SK-N-SH treated with all-trans-retinoic acid at 6 μM for 48 hours (cell line): ENCODE measurements at places on chromosomes 2 and 18.

DNA sequence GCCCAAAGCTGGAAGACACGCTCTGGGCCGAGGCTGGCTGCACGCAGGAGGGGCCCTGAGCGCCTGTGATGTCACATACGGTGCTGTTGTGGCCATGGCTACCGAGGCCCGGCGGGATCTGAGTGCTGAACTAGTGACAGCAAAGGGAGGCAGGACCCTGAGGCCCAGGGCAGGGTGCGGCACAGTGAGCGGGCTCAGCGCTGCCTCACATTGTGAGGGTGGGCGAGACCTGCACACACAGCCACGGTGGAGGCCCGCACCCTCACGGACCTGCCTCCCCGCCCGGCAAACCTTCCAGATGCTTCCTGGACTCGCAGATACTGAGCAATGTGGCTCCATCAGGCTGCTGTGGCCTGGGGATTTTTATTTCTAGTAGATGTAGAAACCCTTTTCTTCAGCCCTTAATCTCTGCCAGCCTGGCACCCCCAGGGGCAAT, 133.8 kb upstream of the CTDP1 start:
- ATAC-seq, result no peak

- ATAC-seq, result no peak
These were observed 23.7 kb upstream of the SCYGR1 start for GRCh38 chr2:227411320-227411989.

- no peak for ATAC-seq
These were observed 40.0 kb upstream of the GLS start for GRCh38 chr2:190840569-190841172.

- ATAC-seq, result peak; percentile 96
These were observed 66.9 kb downstream of the ATAD2B start for GRCh38 chr2:23859983-23860382.

DNA sequence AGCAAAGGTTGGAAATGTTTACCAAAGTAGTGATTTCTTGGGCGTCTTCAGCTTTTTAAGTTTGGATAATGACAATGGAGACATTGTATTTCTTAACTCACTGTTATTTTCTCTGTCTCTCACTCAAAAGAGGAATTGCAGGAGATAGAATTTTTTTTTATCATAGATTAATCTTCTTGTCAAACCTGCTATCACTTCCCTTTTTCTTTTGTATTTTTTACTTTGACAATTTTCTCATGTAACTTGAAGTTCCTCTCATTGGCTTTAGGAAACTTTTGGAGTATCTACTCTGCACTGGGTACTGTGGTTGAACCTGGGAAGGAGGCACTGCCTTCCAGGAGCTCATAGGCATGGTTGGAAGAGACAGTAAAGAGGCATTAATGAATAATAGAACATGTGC, 489.1 kb downstream of the CNTNAP5 start:
- no peak for ATAC-seq

- ATAC-seq, result no peak
These were observed 5.4 kb downstream of the FBXO15 start for GRCh38 chr18:74142252-74142651.

- no peak for ATAC-seq
These were observed 166.3 kb upstream of the SERTAD2 start for GRCh38 chr2:64819774-64820688.

GRCh38 chr2:241068942-241069810, 32.9 kb downstream of the MTERF4 start:
- ATAC-seq, result no peak

GRCh38 chr2:137942833-137943677, 21.2 kb upstream of the HNMT start:
- ATAC-seq, result no peak

GRCh38 chr18:22848615-22849014, 84.5 kb upstream of the RBBP8 start:
- no peak for ATAC-seq

- ATAC-seq, result no peak
These were observed 144.4 kb downstream of the MREG start for GRCh38 chr2:215868846-215869543.

DNA sequence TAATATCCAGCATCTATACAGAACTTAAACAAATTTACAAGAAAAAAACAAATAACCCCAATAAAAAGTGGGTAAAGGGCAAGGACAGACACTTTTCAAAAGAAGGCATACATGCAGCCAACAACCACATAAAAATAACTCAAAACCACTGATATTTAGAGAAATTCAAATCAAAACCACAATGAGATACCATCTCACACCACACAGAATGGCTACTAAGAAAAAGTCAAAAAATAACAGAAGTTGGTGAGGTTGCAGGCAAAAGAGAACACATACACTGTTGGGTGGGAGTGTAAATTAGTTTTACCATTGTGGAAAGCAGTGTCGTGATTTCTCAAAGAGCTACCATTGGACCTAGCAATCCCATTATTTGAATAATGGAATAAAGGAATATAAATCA, 1973.9 kb upstream of the LRRTM1 start:
- ATAC-seq, result no peak

- peak; percentile 64 for ATAC-seq
These were observed at the start of gene LPIN1 for GRCh38 chr2:11746376-11746806. Gene LPIN1 (plus strand): TSS chr2:11746632. CDS start chr2:11765542, 18,910 bp downstream.

GRCh38 chr2:235533616-235534385, 40.0 kb downstream of the AGAP1 start:
- ATAC-seq, result no peak

DNA sequence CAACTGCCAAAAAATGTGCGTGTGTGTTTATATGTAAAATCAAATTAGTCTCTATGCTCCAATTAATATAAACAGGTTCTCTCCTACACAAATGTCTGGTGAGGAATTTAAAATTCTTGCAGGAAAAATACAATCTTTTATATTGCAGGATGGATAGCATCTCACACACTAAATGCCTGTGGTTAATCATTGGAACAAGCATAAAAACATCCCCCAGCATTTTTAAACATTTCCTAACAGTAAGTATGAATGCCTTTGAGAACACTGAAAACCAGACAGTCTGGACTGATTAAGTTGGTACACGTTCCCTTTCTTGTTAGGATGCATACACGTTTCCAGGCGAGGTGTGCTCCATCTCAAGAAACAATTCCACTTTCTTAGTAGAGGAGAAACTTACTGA, 29.9 kb upstream of the PDE1A start:
- ATAC-seq, result peak; percentile 54; the same call in 2 of the 3 replicates

DNA sequence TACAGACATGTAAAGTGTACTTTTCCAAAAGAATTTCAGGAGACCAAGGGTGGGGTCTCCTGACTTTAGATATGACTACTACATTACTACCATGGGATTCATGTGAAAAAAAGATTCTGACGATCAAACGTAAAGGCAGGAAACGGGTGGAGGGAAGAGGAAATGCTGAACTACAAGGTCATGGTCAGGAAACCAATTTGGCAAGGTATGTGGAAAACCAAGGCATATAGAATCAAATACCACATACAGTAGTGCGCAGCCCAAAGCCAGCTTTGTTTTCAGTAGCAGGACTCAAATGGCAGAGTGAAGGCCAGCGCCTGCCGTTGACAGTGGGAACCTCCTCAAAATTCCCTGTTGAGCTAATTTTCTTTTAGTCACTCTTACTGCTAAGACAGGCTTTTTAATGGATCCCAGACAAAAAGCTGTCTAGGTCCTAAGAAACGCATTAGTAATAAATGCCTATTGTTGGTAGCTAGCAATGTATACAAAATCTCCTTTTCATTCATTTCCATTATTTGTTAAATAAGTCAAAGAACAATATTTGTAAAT, 57.6 kb upstream of the SERTAD2 start:
- ATAC-seq, result no peak

GRCh38 chr2:185471441-185471840, 267.2 kb upstream of the FSIP2 start:
- no peak for ATAC-seq

GRCh38 chr18:10461989-10462388, 7.6 kb downstream of the APCDD1 start:
- no peak for ATAC-seq
